ENCODE measurements at places on chromosomes 3 and 15.

DNA sequence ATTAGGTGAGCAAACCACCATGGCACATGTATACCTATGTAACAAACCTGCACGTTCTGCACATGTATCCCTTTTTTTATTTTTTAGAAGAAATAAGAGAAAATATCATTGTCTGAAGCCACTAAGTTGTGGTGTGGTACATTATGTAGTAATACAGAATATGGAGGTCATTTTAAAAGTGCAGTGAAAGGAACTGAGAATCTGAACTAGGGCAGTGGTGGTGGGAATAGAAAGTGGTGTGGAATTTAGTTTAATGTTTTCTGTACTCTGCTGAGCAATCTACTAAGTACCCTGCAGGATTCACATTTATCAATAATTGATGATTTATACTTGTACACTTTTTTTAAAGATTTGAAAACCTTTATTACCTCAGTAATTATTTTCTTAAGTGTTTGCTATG, 283.5 kb downstream of the CHL1 start:
- DNase-seq: no peak

DNA sequence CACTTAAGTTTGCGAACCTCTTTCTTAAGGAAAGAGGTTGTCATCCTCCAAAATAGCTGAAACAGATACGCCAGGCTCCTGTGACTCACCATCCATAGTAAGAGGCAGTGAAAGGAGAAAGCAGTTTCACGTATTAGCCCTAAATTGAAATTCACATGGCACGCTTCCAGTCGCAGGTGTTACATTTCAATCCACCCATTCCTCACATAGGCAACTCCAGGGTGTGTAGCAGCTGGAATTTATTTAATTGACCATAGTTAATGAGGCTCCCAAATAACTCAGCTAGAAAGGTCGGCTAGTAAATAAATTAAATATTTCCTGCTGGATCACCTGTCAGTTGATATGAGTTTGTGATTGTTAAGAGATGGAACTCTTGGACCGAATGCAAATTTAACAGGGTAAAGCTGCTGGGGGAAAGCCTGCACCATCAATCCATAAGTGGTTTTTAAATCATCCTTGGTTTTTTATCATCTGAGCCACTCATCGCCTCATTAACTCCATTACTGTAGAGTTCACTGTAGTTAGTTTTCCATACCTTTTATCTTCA, 19.6 kb downstream of the NSUN3 start:
- DNase-seq: peak; percentile 7

DNA sequence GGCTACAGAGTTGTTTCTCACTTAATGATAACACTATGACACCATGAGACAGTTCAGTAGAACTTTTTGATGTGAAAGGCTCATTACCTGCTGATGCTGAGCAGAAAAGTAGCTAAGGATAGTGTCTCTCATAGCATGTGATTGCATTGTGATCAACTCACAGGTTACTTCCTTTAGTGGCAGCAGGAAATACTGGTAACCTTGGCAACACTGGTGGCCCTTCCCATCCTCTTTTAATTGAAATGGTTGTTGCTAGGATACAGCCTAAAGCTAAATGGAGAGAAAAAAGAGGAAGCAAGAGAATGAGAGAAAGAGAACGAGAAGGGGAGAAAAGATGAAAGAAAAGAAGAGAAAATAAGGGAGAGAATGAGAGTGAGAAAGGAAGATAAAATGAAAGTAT, 204.7 kb upstream of the GAP43 start:
- DNase-seq: no peak

DNA sequence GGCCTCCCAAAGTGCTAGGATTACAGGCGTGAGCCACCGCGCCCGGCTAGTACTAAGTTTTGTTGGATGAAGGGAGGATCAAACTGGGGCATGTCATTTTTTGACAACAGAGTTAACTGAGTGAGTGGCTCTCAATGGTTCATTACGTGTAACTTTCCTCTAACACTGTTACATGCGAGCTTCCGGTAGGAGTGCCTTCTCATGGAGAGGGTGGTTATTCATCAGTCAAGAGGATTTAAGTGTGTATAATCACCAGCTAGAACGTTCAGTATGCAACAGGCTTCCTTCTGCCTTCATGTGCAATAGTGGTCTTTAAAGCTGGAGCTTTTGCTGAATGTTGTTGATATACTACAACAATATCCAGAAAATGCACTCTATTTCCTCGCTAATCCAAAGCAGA, 19.1 kb upstream of the GOLGA8A start:
- DNase-seq: no peak

GRCh38 chr3:43997788-43998369, 243.8 kb upstream of the TOPAZ1 start:
- peak; percentile 36 for DNase-seq

DNA sequence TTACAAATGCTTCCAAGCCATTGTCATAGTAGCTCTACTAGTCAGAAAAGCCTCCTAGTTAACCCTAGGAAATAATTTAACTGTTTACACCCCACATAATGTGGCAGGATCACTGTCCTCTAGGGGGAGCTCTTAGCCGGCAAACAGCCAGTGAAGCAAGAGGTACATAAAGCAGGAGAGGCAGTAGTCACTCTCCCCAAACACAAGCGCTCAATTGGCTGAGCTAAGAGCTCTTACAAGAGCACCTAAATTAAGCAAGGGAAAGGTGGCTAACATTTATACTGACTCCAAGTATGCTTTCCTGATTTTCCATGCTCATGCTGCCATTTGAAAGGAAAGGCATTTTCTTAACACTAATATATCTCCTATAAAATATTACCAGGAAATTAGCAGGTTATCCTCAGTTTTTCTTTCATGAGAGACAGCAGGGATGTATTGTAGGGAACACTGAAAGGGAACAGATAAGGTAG, 37.6 kb downstream of the NCEH1 start:
- DNase-seq: peak; percentile 42

DNA sequence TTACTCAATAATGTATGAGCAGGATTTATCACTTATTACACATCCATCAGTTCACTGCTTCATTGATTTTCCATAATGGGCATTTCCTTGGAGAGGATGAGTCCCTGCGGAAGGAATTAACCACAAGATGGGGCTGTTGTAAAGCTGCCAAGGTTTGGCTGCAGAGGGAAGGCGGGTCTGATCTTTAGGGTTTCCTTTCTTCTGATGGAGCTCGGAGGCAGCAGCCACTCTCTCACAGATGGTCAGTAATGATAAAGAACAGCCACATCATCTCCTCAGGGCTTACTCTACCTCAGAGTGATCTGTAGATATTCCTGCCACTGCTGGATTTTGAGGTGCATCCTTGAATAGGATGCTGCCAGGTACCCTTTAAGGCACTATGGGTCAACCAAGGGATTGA, 115.2 kb downstream of the USP13 start:
- DNase-seq: peak; percentile 28

DNA sequence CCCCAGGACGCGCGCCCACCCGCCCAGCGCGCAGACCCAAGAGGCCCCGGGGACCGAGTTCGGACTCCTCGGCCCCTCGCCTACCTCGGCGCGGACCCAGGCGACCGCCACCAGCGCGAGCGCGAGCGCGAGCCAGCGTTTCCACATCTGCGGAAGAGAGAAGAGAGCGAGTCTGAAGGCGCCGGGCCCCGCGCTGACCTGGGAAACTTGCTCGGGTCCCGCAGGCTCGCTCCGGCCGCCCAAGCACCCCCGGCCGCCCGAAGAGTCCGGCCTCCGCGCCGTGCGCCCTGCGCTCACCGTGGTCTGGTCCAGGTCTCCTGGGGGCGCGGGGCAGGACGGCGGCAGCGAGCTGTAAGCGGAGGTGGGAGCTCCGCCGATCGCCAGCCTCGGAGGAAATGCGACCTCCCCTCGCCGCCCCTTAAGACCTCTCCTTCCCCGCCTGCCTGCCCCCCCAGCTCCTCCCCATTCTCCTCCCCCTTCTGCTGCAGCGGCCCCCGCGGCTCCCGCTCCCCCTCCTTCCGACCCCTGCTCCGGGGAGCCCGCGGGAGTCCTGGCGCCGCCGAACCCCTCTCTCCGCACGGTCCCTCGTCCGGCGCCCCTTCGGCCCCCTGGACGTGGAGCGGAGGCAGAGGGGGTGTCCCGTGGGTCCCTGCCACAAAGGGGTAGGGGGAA, at the start of gene FSTL1:
Gene FSTL1 (minus strand): TSS at position 393 of the 672 bp plus-strand sequence. CDS start 246 bp downstream, at position 147.
- DNase-seq: no peak

DNA sequence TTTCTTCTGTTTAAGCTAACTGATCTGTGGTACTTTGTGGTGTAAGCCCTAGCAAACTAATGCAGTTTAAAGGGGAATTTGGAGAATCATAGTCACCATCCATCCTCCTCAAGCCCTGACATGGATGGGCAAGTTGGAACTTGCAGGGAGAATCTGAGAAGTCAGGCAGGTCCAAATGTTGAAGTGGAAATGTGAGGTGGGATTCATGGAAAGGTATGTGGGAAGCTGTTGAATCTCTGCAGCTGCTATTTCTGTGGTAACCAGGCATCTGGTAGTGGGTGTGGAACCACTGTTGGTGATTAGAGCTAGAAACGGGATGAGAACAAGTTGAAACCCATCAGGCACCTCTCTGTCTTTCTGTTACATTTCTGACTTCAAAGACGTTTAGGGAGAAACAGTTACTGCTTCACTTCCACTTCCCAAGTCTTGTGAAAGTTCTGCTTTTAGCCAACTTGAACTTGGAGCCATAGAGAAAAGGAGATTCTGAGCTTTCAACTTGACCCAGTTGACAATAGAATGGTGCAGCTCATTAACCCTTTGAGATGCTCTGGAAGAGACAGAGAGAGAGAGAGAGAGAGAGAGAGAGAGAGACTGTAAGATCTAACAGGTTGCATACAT, 38.1 kb upstream of the NMNAT3 start:
- no peak for DNase-seq

DNA sequence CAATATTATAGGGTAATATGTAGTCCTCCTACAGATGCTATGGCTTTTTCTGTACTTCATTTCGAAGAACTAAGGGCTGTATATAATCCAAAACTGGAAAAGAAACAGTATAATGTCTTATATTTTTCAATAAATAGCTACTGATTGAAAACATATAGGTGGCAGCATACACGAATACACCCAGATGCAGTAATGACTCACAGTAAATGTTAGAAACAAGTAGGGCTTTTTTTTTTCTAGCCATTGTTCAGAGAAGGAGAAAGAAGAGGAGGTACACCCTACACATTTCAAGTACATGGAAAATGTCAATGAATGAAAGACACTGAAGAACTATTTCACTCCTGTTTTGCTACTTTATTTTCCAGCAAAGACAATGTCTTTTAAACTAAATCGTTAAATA, 9.4 kb downstream of the DAZL start:
- DNase-seq: no peak

GRCh38 chr3:72238010-72238691, 453.2 kb upstream of the PROK2 start:
- DNase-seq: no peak

DNA sequence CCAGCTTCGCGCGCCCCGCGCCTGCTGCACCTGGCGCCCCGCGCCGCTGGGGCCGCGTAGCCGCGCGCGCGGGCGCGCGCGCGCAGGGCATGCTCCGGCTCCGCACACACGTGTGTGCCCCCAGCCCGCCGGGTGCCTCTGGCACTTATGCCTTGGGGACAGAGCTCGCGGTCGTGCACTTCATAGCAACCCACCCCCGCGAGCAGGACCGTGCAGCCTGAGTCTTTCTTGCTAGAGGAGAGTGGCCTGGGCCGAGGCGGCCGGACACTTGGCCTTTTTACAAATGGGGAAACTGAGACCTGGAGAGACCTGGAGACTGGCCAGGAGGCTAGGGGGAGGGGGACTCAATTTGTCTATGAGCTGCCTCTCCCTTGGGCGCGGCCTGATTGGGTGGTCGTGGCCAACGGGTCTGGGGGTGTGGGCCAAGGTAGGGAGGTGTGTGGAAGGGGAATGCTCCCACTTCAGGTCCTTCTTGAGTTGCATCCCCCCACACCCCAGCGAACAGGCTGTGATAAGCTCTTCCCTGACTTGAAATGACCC, 562 bp downstream of the NBEAL2 start:
- DNase-seq: peak; percentile 41

GRCh38 chr15:98651036-98651481, 2.7 kb downstream of the IGF1R start:
- DNase-seq: no peak

- no peak for DNase-seq
Observed at GRCh38 chr3:135981701-135982403, 16.3 kb downstream of the PPP2R3A start.

- no peak for DNase-seq
Observed at GRCh38 chr3:133865136-133865855, 30.4 kb downstream of the RAB6B start.

DNA sequence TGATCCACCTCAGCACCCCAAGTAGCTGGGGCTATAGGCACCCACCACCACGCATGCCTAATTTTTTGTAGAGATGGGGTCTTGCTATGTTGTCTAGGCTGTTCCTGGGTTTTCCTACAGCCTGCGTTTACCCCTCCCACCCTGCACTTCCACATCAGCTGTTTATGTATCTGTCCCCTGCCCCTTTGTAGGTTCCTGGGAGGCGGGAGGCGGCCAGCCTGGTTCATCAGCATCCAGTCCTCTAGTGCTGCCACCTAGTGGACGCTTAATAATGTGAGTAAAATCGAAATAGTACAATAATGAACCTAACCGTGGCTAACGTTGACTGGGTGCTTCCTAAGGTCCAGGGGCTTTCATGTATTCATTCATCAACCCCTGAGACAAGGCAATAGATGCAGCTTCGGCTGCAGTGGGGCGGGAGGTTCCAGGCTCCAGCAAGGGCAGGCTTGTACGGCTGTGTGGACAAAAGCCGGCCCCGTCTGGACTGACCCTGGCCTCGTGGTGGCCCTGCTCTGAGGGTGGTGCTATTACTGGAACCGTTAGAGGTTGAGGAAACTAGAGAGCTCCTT, 1.2 kb upstream of the LCTL start:
- DNase-seq: peak; percentile 47

DNA sequence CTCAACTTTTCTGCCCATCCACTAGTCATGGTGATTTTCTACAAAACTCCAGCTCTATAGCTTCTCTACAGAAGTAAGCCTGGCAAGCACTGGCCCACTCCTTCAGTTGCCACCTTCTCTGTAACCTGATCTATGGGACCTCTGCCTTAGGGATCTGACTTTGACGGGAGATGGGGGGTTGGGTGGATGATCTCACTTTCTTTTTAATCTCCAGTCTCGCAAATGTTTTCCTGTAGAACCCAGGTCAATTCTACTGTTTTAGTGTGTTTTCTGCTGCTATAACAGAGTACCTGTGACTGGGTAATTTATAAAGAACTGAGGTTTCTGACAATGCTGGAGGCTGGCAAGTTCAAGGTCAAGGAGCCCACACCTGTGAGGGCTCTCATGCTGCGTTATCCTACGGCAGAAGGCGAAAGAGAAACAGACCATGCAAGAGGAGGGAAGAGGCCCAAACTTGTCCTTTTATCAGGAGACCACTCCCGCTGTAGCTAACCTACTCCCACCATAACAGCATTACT, 189.9 kb upstream of the THRB start:
- DNase-seq: no peak

DNA sequence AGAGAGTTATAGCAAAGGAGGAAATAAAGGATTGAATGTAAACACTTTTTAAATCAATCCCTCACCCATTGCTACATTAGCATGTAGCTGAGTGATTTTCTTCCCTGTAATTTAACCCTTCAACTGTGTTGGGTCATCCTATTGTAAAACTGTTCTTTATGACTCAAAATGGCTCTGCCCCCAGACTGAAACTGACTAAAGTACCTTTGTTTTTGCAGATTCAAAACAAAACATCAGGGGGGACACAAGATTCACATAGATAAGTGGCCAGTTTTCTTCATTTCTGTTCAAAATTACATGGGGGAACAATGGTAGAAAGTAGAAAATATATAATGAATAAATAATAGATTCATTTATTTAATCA, 268.4 kb downstream of the IGSF11 start:
- no peak for DNase-seq
